Activated naive CD8-positive, alpha-beta T cell treated with anti-CD3 and anti-CD28 coated beads, Interleukin-2, amount 50 U/mL, for 16 hours (primary cell): ENCODE measurements at places on chromosomes 6 and 20.

GRCh38 chr20:25218492-25218891 is 23.0 kb downstream of the ENTPD6 start:
- DNase-seq, result no peak

GRCh38 chr20:63567386-63568169 is 6.5 kb downstream of the HELZ2 start:
- DNase-seq, result no peak

DNA sequence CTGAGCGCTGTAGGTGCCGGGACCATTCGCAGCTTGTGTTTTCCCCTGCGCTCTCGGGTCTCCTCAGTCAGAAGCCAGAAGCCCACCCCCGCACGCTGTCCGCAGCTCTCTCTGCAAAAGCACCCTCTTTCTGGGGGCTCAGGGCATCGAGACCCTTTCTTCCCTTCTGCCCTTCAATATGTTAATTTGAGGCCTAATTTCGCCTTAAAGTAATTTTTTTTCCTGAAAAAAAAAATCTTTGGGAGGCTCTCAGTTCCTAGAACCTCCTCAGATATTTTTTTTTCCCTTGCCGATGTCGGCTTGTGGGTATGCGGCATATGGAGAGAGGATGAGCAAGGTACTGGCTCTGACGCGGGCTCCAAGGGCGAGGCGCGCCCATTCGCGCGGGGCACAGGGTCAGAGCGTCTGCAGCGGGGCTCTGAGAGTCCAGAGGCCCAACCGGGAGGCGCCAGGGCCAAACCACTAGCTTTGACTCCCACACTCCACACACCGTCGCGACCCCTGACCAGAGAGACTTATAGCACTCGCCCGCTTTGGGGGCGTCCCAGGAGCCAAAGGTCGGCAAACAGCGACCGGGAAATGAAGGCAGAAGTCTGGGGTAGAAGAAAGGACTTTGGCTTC is 893 bp downstream of the PRDM13 start:
- no peak for DNase-seq

DNA sequence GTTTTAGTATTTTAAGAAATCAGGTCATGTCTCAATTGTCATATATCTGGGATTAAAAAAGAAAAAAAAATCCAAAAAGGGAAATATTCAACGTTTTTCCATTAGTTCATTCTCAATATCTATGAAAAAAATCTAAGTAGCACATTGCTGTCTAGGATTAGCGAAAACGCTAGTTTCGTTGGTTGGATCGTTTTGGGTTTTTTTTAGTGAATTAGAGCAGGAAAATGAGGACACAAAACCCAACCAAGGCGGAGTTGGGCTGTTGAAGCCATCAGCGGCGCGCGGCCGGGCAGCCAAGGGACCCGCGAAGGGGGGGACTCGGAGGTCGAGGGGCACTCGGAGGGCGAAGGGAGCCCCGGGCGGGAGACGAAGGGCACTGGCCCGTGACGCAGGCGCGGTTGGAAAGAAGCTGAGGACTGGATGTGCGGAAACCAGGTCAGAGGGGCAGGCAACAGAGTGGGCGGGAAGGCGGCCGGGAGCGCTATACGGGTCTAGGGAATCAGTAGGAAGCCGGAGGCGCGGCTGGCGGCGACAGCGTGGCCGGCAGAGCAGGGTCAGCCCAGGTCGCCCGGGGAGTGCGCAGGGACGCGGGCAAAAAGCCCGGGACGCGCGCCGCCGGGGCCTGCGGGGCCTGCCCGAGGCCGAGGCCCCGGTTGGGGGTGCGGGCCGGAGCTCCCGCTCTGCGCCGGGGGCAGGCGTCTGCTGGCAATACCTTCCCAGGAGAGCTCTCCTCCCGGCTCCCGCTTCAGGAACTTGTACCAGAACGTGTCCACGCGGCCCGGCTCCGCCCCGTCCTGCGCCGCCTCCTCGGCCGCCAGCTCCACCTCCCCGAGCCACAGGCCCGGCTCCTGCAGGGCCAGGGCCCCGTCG is 599 bp downstream of the EPM2A start:
- peak; percentile 48 for DNase-seq

DNA sequence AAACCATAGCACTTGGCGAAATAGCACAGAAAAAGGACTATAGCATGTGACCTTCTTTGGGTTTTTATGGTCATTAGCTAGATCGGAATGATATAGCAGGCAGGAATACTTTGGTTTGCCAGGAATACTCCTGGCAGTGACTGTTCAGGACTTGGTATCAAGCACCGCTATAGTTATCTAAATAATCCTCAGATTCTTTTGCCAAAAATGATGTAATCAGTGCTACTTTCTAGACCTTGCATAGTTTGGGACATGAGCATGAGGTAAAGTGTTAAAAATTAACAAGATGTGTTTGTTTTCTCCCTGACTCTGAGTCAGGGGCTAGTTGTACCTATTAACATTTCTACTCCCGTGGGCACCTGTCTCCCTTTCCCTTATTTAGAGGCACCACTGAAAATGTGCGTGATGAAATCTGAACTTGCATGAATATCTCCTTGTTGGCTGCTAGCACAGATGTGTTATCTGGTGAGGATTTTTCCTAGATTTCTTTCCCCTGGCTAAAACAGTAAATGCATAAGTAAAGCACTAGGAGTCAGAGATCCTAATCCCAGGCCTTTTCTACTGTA is 511.0 kb downstream of the CDKAL1 start:
- no peak for DNase-seq

GRCh38 chr6:39812853-39813533 is 20.8 kb downstream of the DAAM2 start:
- DNase-seq, result no peak

GRCh38 chr20:29687438-29687837 is 1570.0 kb upstream of the DEFB115 start:
- DNase-seq, result no peak

DNA sequence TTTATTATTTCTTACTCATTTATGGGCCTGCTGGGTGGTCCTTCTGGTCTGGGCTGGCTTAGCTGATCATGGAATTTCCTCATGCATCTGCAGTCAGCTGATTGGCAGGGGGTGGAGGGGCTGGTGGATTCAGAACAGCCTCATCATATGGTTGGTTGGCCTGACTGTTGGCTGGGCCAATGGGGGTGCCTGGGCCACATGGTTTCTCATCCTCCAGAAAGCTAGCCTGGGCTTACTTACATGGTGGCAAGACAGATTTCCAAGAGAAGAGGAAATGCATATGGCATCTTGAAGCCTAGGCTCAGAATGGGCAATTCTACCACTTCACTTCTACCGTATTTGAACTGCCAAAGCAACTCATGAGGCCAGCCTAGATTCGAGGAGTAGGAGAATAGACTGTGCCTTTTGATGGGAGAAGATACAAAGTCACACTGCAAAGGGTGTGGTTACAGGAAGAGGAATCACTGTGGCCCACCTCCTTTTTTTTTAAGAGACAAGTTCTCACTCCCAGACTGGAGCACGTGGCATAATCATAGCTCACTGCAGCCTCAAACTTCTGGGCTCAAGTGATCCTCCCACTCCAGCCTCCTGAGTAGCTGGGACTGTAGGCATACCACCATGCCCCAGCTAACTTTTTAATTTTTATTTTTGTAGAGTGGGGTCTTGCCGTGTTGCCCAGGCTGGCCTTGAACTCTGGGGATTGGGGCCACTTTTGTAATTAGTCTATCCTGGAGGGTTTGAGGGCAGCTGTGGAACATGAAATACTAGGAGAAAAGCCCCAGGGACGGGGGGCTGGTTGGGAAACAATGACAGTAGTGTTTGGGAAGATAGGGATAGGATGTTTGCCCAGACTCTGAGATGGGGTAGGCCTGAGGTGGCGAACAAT is 47.6 kb upstream of the RNF24 start:
- no peak for DNase-seq

DNA sequence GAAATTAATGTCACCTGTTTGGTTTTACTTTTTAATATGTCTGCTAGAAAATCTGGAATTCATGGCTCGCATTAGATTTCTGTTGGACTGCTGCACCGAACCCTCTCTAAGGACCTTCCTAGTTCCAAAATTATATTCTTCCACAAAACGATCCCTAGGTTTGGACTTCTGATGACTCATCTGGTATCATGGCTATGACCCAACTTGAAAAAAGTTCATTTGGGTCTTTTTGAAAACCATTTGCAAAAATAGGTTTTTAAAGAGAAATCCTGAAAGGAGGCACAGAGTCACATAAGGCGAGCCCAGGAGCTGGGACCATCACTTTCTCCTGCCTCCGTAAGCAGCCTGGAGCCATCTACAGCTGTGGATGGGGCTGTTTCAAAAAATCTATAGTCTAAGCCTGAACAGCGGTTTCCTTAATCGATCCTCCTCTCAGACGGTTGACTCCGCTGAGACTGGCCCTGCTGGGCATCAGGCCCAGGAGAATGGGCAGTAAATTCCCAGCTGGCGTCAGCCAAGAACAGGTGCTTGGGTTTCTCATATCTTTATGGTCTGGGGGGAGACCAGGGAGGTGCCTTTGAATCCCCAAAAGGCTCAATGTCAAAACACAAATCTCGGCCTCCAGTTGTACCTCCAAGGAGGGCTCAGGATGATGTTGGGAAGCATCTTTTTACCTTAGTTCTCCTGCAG is 44.6 kb downstream of the SLC24A3 start:
- no peak for DNase-seq

DNA sequence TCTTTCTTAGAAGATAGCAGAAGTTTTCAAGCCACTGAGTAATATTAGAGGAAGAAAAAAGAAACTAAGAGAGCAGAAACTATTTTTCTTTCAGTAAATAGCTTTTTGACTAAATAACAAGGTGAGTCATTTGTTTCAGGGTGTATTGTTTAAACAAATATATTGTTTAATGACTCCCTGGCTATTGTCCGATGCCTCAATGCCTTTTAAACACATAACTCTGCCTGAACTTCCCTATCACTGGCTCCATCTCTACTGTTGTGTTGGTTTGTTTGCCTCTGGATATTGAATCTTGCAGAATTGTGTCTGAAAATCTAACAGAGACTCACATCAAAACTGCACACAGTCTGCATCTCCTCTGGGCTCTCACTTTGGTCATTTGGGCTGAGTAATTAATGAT is 19.6 kb upstream of the CLIC5 start:
- DNase-seq, result no peak

GRCh38 chr20:59240006-59240405 is 60.4 kb upstream of the EDN3 start:
- DNase-seq, result no peak

DNA sequence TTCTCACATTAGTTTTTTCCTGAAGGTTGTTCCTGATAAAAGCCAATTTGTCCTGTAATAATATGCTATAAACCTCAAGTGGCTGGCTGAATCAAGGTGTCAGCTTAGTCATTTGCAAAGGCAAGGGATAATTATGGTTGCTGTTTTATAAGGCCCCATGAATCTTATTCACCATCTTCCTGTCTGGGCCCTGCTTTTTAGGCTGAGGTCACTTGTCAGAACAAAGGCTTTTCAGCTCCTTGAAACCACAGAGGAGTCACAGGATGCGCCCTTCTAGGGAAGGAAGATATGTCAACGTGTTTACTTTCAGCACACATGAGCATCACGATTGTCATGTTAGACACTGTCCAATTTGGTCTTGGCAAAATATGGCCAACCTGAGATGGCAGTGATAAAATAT is 64.8 kb upstream of the NAA20 start:
- DNase-seq, result no peak

- DNase-seq, result no peak
Observed at GRCh38 chr6:40960742-40961430, 78.1 kb downstream of the UNC5CL start.

GRCh38 chr20:31723319-31724078 is 831 bp upstream of the BCL2L1 start:
- peak; percentile 96 for DNase-seq

GRCh38 chr20:47150403-47151152 is 205.9 kb downstream of the ZMYND8 start:
- DNase-seq, result no peak

GRCh38 chr6:149782337-149782736 is 32.8 kb downstream of the PCMT1 start:
- no peak for DNase-seq

- no peak for DNase-seq
Observed at GRCh38 chr6:158835616-158836221, 16.6 kb upstream of the EZR start.

DNA sequence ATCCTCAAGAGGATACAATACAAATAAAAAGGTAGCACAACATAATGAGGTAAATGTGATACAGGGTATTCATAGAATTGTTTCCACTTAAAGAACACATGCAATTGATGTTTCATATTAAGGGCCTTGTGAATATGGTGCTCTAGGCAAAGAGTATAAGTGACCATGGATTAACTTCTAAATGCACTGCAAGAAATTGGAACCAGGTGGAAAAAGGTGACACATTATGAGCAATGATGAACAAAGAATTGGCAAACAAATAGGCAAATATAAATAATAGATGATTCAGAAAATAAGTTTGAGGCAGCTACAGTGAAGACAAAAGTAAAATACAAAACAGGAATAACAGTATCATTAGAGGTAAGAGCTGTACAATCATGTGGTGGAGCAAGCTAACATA is 192.0 kb downstream of the GRIK2 start:
- no peak for DNase-seq

DNA sequence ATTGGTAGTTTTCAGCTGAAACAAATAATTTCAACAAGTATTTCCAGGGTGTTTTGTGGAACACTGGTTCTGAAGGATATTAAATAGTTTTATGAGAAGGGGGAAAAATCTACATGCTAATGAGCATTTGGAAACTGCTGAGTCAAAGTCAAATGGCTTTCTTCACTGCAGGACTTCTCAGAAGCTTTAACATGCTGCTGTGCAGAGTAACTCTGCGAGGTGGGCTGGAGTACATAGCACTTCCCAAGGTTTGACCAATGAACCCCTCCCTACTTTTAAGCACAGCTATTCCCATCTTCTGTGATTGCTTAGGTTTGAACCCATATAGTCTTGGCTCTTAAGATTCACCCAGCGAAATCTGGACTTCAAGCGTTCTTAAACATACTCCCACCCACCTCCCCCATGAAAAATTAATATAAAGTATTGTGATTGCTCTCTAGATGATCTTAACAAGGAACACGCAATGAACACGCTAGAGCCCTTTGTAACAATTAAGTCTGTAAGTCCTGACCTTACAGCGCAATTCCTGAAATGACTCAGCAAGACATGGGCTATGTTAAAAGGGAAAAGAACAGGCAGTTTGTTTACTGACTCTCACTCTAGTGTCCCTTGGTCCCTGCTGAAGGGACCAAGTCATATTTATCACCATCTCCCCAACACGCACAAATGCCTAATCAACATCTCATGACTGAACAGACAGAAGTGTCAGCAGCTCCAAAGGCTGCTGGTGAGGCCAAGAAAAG is 105.2 kb downstream of the NFATC2 start:
- DNase-seq, result no peak

- DNase-seq, result no peak
Observed at GRCh38 chr6:3809982-3810381, 39.2 kb upstream of the FAM50B start.

GRCh38 chr6:164415832-164416563 is 893.4 kb downstream of the C6orf118 start:
- DNase-seq, result no peak
